Calu3 (cell line): ENCODE measurements at places on chromosomes 11 and 22.

- no peak for DNase-seq
These were observed 6.7 kb downstream of the CARD18 start for GRCh38 chr11:105132716-105133511.

DNA sequence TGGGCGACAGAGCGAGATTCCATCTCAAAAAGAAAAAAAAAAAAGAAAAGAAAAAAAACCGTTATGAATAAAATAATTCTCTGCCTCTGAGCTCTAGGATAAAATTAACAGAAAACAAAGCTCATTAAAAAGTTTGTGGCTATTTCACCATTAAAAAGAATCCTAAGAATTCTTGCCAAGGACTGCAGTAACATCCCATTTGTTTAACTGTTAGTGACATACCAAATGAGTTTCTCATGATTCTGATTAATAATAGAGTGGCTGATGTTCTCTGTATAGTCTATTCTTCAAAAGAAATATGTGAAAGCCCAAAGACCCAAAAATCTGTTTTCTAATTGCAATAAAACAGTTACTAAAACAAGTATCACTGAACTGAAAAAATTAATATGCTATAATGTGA is 19.7 kb downstream of the CLNS1A start:
- DNase-seq, result no peak

GRCh38 chr11:123590296-123590912 is 64.0 kb downstream of the SCN3B start:
- peak; percentile 81 for DNase-seq

- no peak for DNase-seq
These were observed 52.0 kb upstream of the TSPAN18 start for GRCh38 chr11:44674809-44675208.

DNA sequence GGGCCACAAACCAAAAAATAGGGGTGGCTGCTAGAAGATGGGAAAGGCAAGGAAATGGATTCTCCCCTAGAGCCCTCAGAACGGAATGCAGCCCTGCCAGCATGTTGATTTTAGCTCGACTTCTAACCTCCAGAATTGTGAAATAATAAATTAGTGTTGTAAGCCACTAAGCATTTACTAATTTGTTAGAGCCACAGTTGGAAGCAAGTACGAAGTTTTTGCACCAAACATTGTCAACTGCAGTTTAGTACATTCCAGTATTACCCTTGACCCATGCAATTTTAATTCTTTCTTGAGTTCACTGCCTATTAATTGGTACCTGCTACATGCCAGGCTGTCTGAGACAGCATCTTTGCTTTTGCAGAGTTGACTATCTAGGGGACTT is 32.2 kb downstream of the PARVA start:
- no peak for DNase-seq

DNA sequence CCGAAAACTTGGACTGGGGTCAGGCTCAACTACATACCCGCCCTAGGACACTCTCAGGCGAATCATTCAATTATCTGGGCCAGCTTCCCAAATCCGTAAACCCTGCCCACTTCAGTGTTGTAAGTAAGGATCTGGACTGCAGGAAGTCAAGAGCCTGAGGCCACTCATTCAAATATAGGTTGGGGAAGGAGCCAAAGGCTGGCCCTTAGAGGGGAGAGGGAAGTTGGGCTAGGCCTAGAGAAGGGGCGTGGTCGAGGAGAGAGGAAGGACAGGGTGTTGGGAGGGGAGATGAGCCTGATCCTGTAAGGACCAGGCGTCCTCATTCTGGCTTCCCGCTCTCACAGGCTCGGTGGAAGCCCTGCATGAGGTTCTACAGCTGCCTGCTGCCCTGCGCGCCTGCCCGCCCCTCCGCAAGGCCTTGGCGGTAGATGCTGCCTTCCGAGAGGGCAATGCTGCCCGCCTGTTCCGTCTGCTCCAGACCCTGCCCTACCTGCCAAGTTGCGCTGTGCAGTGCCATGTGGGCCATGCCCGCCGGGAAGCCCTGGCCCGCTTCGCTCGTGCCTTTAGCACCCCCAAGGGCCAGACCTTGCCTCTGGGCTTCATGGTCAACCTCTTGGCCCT is 3.0 kb downstream of the SAC3D1 start:
- no peak for DNase-seq

- DNase-seq, result no peak
These were observed 57.1 kb upstream of the HORMAD2 start for GRCh38 chr22:30023099-30023660.

GRCh38 chr11:94840209-94840608 is 72.1 kb downstream of the AMOTL1 start:
- DNase-seq, result no peak

DNA sequence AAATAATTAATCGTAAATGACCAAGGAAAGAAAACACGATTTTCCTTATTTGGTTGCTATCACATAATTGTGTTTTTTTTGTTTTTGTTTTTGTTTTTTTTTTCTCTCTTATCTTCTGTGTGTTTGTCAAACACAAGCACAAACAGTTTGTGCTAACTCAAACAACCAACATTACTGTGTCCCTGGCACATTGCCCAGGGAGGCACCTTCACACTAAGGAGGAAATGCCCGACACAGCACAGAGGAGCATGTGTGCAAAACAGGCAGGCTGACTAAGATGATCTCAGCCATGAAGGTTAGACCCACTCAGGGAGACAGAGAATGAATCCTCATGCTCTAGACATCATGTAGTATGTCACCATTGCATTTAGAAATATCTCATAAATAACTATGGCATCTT is 130.1 kb downstream of the SOX6 start:
- DNase-seq, result peak; percentile 76

- peak; percentile 46 for DNase-seq
These were observed 2.0 kb downstream of the KCNE3 start for GRCh38 chr11:74465291-74465708.

GRCh38 chr11:18011633-18012032 is 1.2 kb downstream of the SERGEF start:
- no peak for DNase-seq

GRCh38 chr22:22939588-22940368 is 52.2 kb downstream of the IGLL5 start:
- DNase-seq, result no peak

DNA sequence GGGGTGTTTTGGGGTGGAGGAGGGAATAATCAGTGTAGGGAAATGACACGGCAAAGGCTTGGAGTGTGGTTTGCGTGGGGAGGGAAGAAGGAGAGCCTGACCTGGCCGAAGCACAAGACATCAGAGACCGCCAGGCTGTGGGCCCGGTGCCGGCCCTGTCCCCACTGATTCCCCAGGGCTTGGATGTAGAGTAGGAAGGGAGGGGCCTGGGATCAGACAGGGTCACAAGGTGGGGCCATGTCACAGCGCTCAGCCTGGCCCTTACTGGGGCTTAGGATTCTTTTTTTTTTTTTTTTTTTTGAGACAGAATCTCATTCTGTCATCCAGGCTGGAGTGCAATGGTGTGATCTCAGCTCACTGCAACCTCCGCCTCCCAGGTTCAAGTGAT is 9.8 kb downstream of the PICK1 start:
- DNase-seq, result no peak

GRCh38 chr11:9017773-9018172 is 14.0 kb upstream of the NRIP3 start:
- DNase-seq, result no peak

DNA sequence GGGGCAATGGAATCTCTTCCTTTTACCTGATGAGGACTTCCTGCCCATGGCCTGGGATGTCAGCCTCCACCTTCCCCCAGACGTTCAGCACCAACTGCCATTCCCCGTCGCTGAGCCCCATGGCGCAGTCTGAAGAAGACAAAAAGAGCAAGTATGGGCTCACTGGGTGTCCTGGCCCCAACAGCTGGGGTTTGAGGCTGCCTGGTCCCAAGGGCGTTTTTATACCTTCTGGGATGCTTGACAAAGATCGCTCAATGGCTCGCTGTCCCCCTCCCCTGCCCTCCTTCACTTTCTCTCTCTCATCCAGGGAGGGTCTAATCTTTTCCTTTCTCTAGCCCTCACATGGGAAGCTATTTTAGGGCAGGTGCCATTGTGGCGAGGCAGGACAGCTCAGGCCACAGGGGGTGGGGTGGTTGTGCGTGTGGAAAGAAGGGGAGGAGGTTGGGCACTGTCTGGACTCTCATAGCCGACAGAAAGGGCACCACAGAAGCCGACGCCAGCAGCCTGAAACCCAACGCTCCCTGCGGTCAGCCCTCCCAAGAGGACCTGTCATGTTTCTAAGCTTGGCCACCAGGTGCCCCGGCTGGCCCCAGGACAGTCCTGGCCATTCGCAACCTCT is at the start of gene MB:
Gene MB (minus strand): TSS at position 193 of the 619 bp plus-strand sequence. CDS start 72 bp downstream, at position 121.
- no peak for DNase-seq

DNA sequence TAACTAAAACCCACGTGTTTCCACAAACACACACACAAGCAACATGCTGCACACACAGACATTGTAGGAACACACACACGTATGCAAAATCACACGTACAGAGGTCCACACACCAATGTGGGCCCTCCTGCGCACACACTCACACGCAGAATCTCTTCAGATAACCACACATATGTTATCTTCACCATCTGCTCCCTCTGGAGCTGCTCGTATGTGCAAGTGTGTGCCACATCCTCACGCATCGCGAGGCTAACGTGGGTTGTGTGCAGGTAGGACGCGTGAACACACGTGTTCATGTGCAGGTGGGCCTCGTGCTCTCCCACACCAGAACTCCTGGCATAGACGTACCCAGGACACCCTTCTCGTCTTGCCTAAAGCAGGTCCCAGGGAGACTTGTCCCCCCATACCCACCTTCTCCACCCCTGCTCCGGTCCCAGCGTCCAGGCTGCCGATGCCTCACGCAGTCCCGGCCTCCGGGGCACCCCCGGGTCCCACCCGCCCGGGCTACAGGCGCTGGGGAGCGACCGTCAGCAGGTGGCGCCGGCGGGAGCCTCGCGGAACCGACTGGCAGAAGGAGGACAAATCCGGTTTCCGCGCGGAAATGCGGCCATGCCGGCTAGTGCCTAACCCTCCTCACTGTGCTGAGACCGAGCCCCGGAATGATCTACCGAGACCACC is 10.3 kb upstream of the IGSF9B start:
- no peak for DNase-seq

- no peak for DNase-seq
These were observed 583 bp downstream of the MRPL23 start for GRCh38 chr11:1947592-1948237.
